Endothelial cell of umbilical vein (primary cell): ENCODE measurements at places on chromosomes 11 and 22. TPM values are rescaled to one million over a fixed set of nuclear protein-coding genes. Genes with fewer than 3 reads are reported as not detected.

APOA1 gene
- 0.10 TPM in 1 of 2 replicates, not detected in the other for polyA plus RNA-seq

DNA sequence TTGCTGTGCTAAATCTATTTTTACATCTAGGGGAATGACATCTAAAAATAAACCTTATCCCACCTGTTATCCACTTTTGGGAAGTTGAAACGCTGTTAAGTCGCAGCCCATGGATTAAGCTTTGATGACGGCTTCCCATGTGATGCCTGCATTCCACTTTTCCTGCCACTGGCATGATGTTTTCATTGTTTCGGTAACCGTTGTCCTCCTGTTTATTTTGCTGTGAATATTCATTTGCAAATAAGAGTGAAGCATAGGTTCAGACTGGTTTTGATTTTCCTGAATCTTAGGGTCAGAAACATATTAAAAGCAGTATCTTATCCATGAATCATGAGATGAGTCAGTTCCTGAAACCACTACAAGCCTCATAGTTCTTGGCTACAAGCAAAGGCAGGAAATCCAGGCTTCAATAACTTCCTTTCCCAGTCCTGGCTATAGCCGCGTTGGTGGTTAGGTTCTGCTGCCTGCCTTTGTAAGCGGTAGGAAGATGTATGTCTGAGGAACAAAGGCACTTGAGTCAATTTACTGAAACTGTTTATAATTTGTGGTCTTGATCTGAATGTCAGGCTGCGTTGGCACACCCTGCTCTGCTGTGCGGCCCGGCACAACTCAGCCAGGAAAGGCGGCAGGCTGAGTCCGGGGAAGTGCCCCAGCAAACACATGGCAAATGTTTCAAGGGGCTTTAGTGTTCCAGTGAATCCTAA, 19.4 kb downstream of the TEAD1 start:
- peak; percentile 99 for DNase-seq

- DNase-seq = no peak
Measured at GRCh38 chr11:72643547-72643946, 30.7 kb downstream of the PDE2A start.

DNA sequence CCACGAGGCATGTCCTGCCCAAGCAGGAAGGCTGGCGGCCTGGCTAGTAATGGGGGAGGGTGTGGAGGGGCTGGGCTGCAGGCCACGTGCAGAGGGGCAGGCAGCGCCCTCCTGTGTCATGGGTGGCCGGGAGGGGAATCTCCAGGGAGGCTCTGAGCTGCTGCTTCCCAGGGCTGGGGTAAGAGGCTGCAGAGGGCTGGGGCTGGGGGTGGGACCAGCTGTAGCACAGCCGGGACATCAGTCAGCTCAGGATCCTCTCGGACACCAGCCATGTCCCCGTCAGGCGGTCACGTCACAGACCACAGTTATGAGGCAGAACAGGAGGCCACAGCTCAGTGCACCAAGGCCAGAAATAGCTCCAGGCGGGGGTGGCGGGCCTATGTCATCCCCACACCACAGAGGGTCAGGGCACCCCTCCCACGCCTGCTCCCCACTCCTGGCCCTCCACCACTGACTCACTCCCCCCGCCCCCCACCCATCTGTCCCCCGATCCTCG, 21.1 kb downstream of the RTN4R start:
- no peak for DNase-seq

DNA sequence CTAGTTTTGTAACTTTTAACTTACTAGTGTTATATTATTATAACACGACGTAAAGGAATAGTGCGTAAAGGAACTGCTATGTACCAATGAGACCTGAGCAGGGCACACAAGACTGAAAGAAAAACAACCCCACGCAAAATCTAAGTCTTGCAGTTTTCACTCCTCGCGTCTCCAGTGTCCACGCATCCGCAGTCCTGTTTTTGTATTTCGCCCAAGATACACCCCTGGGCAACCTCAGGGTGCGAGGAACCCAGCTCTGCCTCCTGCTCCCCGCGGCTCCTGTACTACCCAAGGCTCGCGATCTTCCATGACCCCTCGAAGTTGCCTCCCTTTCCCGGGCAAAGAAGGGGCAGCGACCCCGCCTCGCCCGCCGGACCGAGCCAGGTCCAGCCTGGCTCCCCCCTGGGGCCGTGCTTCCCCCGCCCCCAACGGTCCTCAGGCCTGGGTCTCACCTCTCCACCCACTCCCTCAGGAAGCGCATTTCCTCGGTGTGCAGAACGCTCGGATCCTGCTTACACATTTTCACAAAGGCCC, 393 bp downstream of the ST13 start:
- peak; percentile 70 for DNase-seq

DNA sequence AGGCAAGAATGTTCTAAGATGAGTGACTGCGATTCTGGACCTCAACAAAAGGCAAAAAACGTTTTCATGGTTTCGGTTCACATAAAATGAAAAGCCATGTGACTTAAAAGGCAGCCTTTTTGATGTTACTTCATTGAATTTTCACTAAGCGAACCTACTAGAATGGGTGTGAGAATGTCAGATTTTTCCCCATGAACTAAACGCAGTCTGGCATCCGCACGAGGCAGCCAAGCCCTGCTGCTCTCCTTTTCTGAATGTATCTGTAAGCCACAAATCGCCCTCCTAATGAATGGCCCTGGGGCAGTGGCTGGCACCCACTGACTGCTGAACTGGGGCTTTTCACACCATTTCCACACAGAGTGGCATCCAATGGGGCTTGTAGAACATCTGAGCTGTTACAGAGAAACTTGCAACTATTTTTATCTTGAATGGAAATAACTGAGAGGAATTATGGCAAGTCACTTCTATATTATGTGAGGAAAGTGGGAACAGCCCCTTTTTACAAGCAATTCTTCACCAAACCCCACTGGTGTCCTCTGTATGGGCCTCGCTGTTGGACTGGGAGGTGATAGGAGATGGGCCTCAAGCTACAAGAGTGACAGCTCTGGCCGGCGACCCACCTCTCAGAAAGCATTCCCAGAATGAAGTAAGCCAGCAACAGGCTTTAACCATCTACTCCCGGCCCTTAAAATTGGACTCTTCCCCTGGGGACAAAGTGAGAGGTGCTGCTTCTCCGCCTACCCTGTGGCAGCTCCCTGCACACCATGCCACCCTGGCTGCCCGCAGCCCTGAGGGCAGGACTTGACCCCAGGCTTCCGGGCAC, 29.4 kb downstream of the PPP2R1B start:
- DNase-seq = no peak

- peak; percentile 32 for DNase-seq
Measured at GRCh38 chr22:36386351-36386899, 1.3 kb downstream of the MYH9 start.

GRCh38 chr22:19127329-19128008, 3.6 kb upstream of the TSSK2 start:
- DNase-seq = no peak

GRCh38 chr11:48063424-48063978, 83.1 kb downstream of the PTPRJ start:
- peak; percentile 57 for DNase-seq

DNA sequence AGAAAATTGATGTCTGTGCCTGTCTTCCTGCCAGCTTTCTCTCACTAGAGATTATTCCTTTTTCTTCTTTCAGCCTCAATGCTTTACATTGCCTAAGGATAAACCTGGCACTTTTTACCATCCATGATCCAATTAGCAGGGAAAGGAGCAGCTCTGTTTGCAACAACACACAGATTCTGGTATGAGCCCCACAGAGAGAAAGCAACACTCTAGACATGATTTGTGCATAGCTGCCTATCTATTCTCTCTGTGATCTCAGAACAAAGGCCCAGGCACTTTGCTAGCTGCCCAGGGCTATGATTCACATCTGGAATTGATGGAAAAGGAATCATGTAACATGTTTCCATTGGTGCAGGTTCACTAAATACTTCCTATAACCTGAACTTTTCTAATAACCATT, 685.0 kb downstream of the ETS1 start:
- DNase-seq = no peak
